ENCODE measurements at places on chromosomes 6 and 20.

GRCh38 chr6:126914801-126915200 lies 203.7 kb upstream of the RSPO3 start:
- DNase-seq, result no peak

- no peak for DNase-seq
These were observed 390.8 kb downstream of the CDKAL1 start for GRCh38 chr6:20924911-20925543.

GRCh38 chr6:133704371-133704770 lies 184.5 kb upstream of the TCF21 start:
- DNase-seq, result no peak

- DNase-seq, result no peak
These were observed 219.7 kb downstream of the FARS2 start for GRCh38 chr6:5481033-5481432.

GRCh38 chr6:161067749-161068148 lies 76.2 kb downstream of the MAP3K4 start:
- DNase-seq, result no peak

DNA sequence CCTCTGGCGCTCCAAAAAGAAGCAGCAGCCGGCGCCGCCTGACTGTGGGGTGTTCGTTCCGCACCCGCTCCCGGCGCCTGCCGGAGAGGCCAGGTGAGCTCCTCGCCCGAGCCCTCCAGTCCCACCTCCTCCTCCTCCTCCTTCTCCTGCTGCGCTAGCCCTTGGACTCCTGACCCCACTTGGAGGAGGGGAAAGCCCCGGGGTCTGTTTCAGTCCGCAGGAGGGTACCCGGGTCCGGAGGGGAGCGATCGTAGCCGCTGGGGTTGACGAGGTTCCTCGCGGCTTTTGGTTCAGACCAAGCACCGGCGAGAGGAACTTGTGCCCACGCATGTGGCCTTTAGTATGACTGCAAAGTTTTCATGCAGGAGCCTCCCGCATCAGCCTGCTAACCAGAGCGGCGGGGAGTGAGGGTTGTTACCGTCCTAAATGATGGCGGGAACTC lies 493 bp downstream of the CRYBG1 start:
- DNase-seq, result peak; percentile 5

DNA sequence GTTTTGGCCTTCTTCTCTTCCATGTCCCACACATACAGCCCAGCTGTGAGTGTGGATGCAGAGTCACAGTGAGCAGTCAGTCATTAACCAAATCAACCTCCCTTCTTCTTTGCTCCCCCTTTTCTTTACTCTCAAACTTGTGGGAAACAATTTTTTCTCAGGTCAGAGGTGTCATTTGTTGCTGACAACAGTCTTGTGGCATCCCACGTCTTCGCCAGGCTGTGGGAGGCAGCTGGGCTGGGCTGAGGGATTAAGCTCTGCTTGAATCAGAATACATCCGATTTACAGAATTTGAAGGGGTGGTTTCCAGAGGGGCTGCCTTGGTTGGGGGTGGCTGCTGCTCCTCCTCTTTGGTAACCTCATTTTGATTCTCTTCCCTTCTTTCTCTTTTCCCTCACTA lies 40.5 kb downstream of the SCGN start:
- DNase-seq, result no peak

GRCh38 chr6:22668307-22668706 lies 98.9 kb downstream of the HDGFL1 start:
- no peak for DNase-seq

GRCh38 chr6:21800948-21801438 lies 207.4 kb downstream of the SOX4 start:
- no peak for DNase-seq

GRCh38 chr20:21435576-21435975 lies 38.2 kb upstream of the NKX2-4 start:
- no peak for DNase-seq

GRCh38 chr6:11330413-11330760 lies 97.9 kb upstream of the NEDD9 start:
- no peak for DNase-seq

DNA sequence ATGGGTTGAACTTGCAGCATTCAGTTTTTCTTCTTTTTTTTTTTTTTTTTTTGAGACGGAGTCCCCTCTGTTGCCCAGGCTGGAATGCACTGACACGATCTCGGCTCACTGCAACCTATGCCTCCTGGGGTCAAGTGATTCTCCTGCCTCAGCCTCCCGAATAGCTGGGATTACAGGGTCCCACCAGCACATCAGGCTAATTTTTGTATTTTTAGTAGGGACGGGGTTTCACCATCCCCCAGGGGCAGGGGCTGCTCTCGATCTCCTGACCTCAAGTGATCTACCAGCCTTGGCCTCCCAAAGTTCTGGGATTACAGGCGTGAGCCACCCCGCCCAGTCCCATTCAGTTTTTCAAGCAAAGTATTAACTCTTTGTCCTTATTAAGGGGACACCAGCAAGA lies 117.6 kb upstream of the PRSS16 start:
- no peak for DNase-seq

GRCh38 chr6:12263403-12263802 lies 26.8 kb upstream of the EDN1 start:
- no peak for DNase-seq

DNA sequence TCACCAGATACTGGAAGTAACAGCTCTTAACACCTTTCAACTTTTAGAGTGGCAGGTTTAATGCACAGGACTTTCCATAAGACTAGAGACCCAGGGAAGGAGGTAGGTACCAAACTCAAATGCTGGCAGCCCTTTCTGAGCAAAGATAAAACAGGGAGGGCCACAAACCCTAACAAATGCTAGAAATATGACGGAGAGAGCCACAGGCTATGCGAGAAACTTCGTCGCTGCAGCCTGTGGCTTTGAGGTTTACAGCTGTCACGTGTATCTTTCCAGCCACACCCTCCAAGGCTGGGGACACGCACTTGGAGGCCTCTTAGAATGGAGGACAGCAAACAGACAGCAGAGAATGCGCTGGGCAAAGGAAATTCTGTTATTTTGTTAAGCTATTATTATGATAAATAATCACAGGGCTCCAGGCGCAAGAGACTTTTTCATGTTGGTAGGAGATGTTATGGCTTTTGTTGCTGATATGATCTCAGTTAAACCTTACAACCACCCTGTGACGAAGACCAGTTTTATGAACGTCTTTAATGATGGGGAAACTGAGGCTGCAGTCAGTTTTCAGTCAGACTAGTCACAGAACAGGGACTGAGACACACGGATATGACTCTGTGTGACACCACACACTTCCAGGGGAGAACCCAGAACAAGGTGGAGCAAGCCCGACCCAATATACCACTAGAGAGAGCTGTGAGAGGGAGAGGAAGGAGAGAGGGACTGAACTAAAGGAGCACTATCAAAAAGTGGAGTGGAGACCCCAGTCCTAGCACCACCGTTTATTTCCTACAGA lies 2.0 kb downstream of the TRAM2 start:
- DNase-seq, result peak; percentile 66

GRCh38 chr6:125597411-125598253 lies 151.8 kb upstream of the HEY2 start:
- DNase-seq, result no peak

DNA sequence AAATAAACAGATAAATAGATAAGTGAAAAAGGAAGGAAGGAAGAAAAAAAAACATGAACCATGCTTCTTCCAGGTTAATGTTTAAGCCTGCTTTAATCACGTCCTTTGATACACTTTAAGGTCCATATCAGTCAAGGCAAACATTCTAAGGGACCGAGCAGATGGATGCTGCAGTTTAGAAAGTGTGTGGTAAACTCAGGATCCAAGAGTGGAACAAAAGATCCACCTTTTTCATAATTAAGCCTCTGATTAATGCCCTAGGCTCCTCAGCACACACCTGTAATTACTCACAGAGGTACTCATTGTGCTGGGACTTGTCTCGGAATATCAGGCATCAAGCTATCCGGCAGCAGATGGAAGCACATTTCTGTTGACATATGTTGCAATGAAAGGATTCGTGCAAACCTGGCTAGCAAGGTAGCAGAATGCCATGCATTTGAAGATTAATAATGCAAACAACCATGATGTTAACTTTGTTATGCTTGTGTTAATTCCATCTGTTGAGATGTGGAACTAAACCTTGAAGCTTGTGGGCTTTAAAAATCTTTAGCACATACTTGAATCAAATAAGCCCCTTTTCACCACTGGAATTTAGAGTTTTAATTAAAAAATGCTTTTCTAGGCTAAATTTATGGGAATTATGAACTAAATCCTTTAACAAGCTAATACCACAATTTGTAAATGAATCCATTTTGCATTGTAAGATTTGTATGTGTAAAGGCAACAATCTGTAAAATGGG lies 163.7 kb downstream of the RALGAPA2 start:
- no peak for DNase-seq

DNA sequence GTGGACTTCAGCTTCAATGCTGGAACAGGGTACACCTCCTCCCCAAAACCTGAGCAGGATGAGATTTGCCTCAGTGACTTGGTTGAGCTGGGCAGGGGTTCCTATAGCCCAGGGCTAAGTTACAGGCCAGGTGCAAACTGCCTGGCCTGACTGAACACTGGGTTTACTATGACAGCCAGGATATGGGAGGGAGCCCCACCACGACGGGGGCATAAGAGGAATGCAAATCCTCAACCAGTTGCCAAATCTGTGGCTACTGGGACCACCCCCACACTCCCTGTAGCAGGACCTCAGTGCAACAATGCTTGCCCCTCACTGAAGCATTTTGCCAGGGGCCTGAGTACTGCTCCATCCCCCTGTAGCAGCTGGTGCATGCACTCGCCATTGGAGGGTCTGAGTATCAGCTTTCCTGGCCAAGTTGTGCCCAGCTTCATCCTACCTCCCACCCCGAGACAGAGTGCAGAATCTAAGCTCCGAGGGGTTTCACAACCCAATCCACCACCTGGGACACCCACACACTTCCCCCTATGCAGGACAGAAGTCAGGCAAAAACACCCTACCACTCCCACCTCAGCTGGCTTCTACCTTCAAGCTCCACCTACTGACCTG lies 27.6 kb downstream of the TREML4 start:
- no peak for DNase-seq

DNA sequence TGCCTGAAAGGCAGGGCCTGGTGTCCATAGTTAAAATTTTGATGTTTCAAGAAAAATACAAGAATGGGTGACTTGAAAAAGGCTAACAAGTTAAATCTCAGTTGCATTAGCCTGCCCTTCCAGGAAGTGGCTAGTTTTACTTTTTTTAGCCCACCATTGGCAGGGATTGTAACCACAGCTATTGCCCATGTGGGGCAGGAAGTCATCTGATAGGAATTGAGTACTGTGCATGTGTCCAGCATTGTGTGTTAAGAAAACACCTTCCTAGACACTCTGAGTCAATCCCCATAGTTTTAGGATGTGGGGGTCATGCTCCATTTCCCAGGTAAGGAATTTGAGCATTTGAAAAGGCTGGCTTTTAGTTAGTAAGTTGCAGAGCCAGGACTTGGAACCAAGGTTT lies 26.9 kb downstream of the LYRM2 start:
- no peak for DNase-seq

- peak; percentile 43 for DNase-seq
These were observed 1.1 kb upstream of the HLA-C start for GRCh38 chr6:31272836-31273626.

- DNase-seq, result no peak
These were observed 172.9 kb downstream of the MMS22L start for GRCh38 chr6:97110149-97110548.

GRCh38 chr20:40493071-40493470 lies 196.0 kb downstream of the MAFB start:
- DNase-seq, result no peak

GRCh38 chr6:3333263-3333662 lies 74.5 kb downstream of the PSMG4 start:
- DNase-seq, result no peak

DNA sequence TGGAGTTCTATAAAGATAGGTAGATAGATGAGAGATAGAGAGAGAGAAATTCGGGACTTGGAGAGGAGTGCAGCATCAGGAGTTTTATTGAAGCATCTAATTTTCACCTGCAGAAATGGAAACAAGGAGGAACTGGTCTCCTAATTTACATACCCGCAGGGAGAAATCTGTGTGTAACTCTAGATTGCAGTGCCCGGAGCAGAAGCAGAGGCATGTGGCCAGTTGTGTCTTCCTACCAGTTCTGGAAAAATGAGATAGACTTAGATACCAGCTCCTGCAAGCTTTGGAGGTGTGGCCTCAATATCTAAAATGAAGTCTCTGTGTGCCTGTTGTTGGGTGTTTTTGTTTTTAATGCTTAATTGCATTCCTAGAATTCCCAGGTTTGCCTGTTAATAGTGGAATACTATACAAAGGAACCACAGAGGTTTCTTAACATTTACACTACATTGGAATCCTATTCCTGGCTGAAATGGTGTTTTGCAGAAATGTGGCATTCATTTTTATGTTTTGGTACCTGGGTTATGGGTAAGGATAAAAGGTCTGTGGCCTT lies 57.4 kb downstream of the DTD1 start:
- DNase-seq, result no peak

- no peak for DNase-seq
These were observed 851 bp downstream of the MAVS start for GRCh38 chr20:3847429-3847940.

GRCh38 chr20:59064214-59064722 lies 21.7 kb upstream of the PRELID3B start:
- no peak for DNase-seq

GRCh38 chr6:5961836-5962235 lies 44.9 kb downstream of the NRN1 start:
- DNase-seq, result no peak

GRCh38 chr6:90694802-90695201 lies 107.9 kb upstream of the MAP3K7 start:
- DNase-seq, result no peak

DNA sequence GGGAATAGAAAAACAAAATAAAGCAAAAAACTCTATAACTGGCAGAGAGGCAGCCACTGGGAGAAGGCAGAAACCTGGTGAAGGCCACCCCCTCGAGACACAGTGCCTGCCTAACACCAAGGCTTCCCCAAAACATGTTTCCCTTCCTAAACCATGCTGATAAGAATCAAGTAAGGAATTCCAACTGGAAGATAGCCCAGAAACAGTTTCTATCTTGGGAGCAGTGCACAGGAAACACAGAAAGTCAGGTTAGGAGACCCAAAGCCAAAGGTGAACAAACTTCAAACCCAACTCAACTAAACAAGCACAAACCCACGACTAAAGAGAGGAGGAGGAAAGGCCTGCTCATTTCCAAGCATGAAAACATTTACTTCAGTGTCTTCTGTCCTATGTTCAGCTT lies 433.7 kb upstream of the RGS17 start:
- DNase-seq, result no peak

GRCh38 chr20:36394340-36394965 lies 88.3 kb downstream of the DLGAP4 start:
- DNase-seq, result no peak

- DNase-seq, result peak; percentile 51
These were observed 16.2 kb downstream of the HLA-DPB1 start for GRCh38 chr6:33091957-33092356.

GRCh38 chr6:132257561-132257960 lies 143.7 kb downstream of the MOXD1 start:
- DNase-seq, result no peak

DNA sequence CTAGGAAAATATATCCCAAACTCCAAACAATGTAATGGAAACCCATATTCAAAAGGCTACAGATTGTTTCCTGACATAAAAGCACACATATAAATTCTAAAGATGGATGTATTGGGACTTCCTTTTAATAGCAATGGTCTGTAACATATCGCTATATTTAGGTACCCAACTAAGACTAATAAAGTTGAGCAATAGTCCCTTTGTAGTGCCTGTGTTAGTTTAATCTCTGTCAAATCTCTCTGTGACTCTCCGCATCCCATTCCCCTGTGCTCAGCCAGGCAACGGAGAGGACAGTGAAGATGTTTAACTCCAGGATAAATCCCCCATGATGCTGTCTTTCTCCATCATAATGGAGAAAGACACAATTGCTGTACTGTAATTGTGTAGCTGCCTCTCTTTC lies 19.0 kb downstream of the RCAN2 start:
- DNase-seq, result no peak
